IPS DF 19.7 (cell line): ENCODE measurements at places on chromosomes 4 and X.
A peak's percentile ranks its signal among the peaks of the same experiment; 100 is the strongest.

DNA sequence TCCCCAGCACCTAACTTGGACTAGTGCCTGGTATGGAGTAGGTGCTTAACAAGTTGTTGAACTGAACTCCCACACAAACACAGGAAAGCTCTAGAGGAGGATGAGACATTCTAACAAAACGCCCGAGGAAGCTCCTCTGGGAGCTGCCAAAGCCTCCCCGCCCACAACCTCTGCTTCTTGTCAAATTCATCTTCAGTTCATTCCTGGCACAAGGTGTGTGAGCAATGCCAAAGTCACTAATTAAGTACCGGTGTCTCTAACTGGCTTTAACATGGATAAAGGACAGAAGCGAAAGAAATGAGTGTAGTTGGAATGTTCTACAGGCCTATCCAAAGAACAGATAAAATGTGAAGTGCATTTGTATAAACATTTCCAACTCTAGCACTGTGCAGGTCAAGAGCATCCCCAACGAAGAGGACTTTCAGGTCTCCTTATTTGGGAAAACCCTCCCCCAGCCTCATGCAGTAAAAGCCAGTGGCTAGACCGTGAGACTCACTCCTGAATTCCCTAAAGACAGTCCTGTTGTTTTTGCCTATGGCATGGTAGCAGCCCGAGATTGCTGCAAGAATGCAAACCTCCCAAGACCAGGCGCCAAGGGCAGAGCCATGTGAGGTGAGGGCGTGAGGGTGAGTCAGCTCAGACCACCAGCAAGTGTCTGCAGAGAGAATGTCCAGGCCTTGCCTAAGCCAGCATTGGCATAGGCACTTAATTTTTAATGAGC, 72.2 kb upstream of the KLF3 start:
- DNase-seq, result no peak

GRCh38 chrX:102515975-102516941, at the start of gene TMSB15A:
Gene TMSB15A, minus strand, starts transcription at chrX:102516739.
- DNase-seq, result peak; percentile 35

DNA sequence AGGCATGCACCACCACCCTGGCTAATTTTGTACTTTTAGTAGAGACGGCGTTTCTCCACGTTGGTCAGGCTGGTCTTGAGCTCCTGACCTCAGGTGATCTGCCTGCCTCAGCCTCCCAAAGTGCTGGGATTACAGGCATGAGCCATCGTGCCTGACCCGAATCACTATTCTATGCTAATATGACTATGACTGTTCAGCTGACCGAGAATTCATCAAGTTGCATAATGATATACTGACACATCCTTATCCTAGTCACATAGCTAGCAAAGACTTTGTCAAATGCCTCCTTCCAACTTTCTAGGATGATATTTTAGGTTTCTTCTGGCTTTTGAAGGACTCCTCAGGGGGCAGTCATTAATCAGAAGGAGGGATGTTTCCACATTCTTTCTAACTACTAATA, 4.8 kb upstream of the GPM6B start:
- DNase-seq, result no peak

GRCh38 chrX:39450234-39450977, 647.4 kb downstream of the BCOR start:
- DNase-seq, result no peak
